ENCODE measurements at places on chromosomes 12 and 14. TPM values are rescaled to one million over a fixed set of nuclear protein-coding genes. Genes with fewer than 3 reads are reported as not detected.
A peak's percentile ranks its signal among the peaks of the same experiment; 100 is the strongest.

The LRRC10 gene
- total RNA-seq, result not detected

DNA sequence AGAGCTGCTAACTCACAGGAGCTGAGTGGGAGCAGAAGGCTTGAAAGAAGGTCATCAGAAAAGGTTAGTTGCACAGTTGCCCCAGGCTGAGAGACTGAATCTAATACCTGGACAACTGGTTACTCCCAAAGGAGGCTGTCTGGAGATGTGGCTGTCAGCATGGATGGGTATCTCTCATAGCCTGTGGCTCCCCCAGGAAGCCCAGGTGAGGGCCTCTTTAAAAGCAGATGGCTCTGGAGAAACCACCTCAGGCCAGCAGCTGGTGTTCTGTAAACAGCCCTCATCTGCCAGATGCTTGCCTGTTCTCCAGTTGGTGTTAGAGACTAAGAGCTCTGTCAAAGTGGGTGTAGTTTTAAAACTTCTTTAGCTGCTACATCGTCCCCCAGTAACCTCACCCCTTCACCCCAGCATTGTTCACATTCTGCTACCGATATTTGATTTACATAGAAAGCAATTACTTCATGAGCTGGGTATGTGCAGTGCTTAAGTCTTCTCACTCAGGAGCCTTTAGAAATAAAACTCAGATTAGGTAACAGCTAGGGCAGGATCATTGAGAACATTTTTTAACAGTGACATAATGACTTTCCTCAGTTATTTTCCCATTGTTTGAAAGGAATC lies 25.8 kb downstream of the DACT1 start:
- no peak overlapping the region for H3K4me3 ChIP-seq
- H3K27me3 ChIP-seq, result no peaks in the 10 kb centered on the region
- DNase-seq, result no peak

DNA sequence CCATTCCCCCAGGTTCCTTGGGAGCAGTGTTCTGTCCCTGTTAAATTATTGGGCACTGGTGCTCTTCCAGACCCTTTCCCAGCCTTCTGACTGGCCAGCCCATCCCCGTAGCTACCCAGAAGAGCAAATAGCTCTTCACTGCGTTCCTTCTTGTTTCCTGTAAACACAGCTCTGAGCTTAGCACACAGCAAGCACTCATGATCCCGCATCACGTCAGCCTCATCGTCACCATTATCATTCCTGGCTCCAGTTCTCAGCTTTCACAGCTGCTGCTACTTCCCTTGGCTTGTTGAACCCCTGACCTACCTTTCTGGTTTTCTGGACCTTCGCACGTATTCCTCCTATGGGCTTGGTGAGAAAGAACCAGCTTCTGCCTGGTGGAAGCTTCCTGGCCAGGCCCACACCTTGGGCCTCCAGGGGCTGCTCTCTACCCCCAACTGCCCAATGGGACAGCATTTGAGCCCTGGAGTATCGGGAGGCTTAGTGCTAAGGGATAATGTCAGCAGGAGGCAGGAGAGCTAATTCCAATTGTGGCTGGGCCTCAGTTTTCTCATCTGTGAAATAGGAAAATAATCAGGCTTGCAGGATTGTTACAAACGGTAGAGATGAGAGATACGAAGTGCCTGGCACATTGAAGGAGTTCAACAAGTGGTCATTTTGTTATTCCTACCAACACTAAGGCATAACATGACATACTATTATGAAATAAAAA lies 22.6 kb upstream of the PAPOLA start:
- no peaks in the 10 kb centered on the region for H3K4me1 ChIP-seq
- DNase-seq, result no peak
- no peak overlapping the region for H3K27ac ChIP-seq

GRCh38 chr12:106415134-106415533 lies 57.6 kb downstream of the POLR3B start:
- no peaks in the 10 kb centered on the region for H3K27me3 ChIP-seq
- H3K4me1 ChIP-seq, result no peaks in the 10 kb centered on the region
- H3K4me3 ChIP-seq, result no peak overlapping the region
- DNase-seq, result no peak
- H3K27ac ChIP-seq, result no peak overlapping the region

- no peak overlapping the region for H3K27ac ChIP-seq
- H3K4me1 ChIP-seq, result no peaks in the 10 kb centered on the region
These were observed 32.6 kb downstream of the CMKLR1 start for GRCh38 chr12:108306506-108306905.

GRCh38 chr14:68945585-68946488 lies 33.3 kb downstream of the ACTN1 start:
- no peak overlapping the region for H3K4me3 ChIP-seq
- H3K36me3 ChIP-seq, result no peaks in the 10 kb centered on the region
- H3K27me3 ChIP-seq, result no peaks in the 10 kb centered on the region
- peak overlapping the region; percentile 33 for H3K27ac ChIP-seq

DNA sequence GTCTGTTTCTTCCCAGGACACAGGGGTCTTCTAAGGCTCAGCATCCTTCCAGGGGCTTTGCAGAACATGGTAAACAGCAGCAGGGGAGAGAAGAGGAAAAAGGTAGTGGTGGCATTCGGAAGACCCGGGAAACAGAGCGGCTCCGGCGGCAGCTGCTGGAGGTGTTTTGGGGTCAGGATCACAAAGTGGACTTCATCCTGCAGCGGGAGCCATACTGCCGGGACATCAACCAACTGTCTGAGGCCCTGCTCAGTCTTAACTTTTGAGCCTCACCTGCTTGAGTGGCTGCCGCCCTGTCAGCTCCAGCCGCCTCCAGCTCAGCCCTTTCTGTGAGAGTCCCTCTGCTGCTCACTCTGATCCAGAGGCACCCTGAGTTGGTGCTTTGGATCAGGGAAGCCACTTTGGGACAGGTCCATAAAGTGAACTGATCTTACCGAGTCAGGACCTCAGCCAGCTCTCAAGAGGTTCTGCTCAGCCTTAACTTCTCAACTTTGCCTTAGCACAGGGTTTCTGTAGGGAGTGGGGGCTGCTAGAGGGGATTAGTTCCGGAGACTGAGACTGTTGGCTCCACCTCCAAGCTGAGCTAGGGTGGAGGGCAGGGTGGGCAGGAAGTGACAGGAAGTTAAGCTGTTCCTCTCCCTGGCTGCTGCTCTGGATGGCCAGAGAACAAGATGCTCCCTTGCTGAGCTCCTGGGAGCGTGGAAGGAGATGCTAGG lies 5.4 kb downstream of the SDR39U1 start:
- H3K4me3 ChIP-seq, result no peak overlapping the region
- DNase-seq, result no peak
- H3K27me3 ChIP-seq, result no peaks in the 10 kb centered on the region
- peaks cover 46% of the 10 kb centered on the region for H3K36me3 ChIP-seq
- H3K27ac ChIP-seq, result no peak overlapping the region

DNA sequence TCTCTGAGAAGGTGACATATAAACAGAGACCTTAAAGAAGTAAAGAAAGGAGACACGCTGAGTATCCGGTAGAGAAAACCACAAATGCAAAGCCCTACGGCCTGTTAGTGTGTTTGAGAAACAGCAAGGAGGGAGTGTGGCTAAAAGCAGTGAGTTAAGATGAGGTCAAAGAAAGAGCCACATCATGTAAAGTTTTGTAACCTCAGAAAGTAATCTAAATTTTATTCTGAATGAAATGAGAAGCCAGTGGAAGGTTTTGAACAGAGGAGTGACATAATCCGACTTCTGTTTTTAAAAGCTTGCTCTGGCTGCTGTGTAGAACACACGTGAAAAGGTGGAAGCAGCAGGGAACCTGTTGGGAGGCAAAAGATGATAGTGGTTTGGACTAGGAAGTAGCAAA lies 32.6 kb downstream of the PPP2R5E start:
- no peak overlapping the region for H3K4me3 ChIP-seq
- H3K27ac ChIP-seq, result no peak overlapping the region
- no peak for DNase-seq
- no peaks in the 10 kb centered on the region for H3K4me1 ChIP-seq
- H3K36me3 ChIP-seq, result no peaks in the 10 kb centered on the region

DNA sequence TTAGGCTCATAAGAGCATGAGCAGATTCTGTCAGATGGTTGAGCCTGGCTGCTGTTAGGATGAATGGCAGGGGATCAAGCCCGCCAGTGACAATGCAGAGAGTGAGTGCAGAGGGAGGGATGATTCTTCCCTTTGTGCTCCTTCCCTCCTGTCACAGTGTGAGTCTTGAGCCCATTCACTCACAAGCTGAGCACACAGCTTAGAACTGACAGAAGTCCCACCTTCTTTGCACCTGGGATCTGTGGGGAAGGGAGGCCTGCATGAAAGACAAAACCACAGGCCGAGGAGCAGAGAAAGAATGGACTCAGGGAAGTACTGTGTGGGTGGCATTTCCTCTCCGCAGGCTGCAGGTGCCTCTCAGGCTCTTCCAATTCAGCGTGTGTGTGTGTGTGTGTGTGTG lies 160.6 kb downstream of the KCNA5 start:
- no peak overlapping the region for H3K4me3 ChIP-seq
- no peaks in the 10 kb centered on the region for H3K27me3 ChIP-seq
- H3K4me1 ChIP-seq, result no peaks in the 10 kb centered on the region
- no peak for DNase-seq

- no peak overlapping the region for H3K27ac ChIP-seq
- no peaks in the 10 kb centered on the region for H3K4me1 ChIP-seq
- no peaks in the 10 kb centered on the region for H3K36me3 ChIP-seq
- H3K27me3 ChIP-seq, result no peaks in the 10 kb centered on the region
These were observed 1122.7 kb upstream of the ATXN7L3B start for GRCh38 chr12:73414926-73415325.

The BICDL1 gene
- 2.9 TPM for total RNA-seq

DNA sequence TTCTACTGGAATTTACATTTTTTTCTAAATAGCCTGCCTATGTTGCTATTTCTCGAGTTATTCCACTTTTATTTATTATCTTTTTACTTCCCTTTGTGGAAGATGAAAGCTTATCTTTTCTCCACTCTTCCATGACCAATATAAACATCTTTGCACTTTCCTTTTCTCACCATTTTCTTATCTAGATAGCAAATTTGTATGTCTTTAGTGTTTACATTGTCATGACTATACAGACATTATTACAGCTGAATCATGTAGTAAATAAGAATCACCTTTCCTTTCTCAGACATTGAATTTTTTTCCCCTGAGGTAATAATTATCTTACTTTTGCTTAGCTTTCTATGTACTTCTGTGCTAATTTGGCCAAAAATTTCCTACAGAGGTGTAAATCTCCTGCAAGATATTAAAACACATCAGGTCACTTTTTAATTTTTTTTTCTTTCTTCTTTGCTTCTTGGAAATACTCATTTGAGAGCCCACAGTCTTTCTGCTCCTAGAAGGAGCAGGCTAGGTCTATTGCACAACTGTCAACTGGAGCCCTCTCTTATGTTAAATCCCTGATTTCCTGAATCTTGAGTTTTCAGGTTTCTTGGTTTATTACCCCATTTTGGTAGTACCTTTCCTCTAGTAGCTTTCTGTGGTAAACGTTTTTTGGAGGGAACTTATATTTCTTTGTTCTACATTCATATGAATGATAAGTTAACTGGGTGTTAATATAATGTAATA lies 109.0 kb upstream of the ATP2B1 start:
- no peak overlapping the region for H3K4me3 ChIP-seq
- H3K36me3 ChIP-seq, result no peaks in the 10 kb centered on the region
- H3K27me3 ChIP-seq, result no peaks in the 10 kb centered on the region
- DNase-seq, result no peak
- no peak overlapping the region for H3K27ac ChIP-seq

The P2RX7 gene
- 11.4 TPM for total RNA-seq

The FAM186B gene
- total RNA-seq, result 0.74 TPM

The CACNA1C gene
- 0.24 TPM for total RNA-seq

DNA sequence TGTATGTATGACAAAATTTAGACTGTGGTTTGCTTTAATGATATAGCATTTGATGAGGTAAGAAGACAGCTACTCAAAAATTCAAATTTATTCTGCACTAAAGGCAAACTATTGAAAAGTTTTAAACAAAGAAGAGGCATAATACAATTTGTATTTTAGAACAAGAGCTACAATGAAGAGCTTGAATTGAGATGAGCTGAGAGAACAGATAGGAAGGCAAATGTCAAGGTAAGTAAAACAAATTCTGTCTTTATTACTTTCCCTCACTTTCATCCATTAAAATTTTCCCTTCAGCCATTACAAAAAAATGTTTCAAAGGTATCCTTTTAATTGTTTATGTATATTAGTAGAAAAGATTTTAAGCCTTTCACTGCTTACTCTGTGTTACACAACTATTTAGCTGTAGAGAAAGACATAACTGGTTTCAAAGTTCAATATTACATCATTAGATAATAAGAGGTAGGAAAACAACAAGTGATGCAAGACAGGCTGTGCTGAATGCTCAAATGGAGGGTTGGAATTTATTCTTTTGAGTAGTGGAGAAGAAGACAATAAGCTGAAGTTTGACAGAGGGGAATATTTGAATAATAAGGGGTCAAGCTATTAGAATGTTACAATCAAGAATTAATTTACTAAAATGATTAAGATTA lies 1334.1 kb downstream of the FSCB start:
- peaks cover 11% of the 10 kb centered on the region for H3K4me1 ChIP-seq
- H3K27ac ChIP-seq, result peak overlapping the region; percentile 81
- H3K27me3 ChIP-seq, result no peaks in the 10 kb centered on the region
- no peaks in the 10 kb centered on the region for H3K36me3 ChIP-seq

GRCh38 chr12:13947276-13947946 lies 34.0 kb downstream of the GRIN2B start:
- H3K4me1 ChIP-seq, result no peaks in the 10 kb centered on the region
- DNase-seq, result no peak
- no peaks in the 10 kb centered on the region for H3K36me3 ChIP-seq
- H3K27ac ChIP-seq, result no peak overlapping the region
- H3K27me3 ChIP-seq, result no peaks in the 10 kb centered on the region

The KRT85 gene
- not detected for total RNA-seq

DNA sequence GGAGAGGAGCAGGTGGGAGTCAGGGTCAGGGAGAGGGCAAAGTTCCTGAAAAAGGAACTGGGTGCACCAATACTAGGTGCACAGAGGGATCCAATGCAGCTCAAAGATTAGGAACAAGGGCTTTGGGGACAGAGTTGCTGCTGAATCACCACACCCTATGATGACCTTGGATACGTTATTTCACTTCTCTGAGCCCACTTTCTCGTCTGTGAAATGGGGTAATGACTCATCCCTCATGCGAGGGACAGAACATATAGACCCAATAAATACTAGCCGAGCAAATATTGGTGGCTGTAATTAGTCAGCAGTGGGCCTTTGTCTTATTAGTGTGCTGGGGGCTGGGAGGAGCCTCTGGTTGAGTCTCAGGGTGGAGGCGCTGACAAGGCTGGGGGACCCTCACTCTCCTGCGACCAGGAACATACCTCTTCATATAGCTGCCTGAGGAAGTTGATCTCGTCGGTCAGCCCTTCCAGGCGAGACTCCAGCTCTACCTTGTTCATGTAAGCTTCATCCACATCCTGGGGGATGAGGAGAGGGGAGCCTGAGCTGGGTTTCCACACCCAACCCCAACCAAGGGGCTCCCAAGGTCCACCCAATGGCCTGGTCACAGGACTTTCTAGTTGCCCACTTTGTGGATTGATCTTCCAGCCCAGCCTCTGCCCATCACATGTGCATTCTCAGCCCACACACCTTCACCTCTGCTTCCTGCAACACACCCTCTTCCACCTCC lies 4.5 kb downstream of the KRT8 start:
- H3K27me3 ChIP-seq, result no peaks in the 10 kb centered on the region
- no peak overlapping the region for H3K4me3 ChIP-seq
- H3K36me3 ChIP-seq, result peaks cover 44% of the 10 kb centered on the region
- no peak for DNase-seq
- H3K4me1 ChIP-seq, result peaks cover 8% of the 10 kb centered on the region
- H3K27ac ChIP-seq, result no peak overlapping the region

The LRRC43 gene
- 0.26 TPM for total RNA-seq

The PRR4 gene
- total RNA-seq, result 0.98 TPM
